ENCODE measurements at places on chromosomes 12 and 14.

GRCh38 chr14:77098529-77099353 lies 683 bp downstream of the CIPC start:
- DNase-seq, result no peak

DNA sequence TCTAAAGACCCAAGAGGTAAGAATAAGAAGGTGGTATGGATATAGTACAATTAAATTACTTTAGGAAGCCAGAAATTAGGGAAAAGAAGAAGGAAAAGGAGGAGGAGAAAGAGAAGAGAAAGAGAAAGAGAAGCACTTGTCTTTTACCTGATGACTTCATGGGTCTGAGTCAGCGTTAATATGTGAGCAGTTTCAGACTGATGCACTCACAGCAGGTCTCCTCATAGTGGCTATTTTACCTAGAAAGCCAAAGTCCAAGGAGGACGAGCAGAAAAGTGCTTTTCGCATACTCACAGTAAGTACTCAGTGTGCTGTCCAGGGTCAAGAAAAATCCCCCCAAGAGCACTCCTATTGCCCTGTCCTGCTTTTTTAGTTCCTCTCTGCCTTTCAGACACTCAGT lies 222.1 kb downstream of the C12orf42 start:
- DNase-seq, result no peak

- no peak for DNase-seq
These were observed 466.0 kb downstream of the RAD51B start for GRCh38 chr14:68285421-68286179.

GRCh38 chr12:44847888-44848702 lies 28.0 kb downstream of the NELL2 start:
- no peak for DNase-seq

DNA sequence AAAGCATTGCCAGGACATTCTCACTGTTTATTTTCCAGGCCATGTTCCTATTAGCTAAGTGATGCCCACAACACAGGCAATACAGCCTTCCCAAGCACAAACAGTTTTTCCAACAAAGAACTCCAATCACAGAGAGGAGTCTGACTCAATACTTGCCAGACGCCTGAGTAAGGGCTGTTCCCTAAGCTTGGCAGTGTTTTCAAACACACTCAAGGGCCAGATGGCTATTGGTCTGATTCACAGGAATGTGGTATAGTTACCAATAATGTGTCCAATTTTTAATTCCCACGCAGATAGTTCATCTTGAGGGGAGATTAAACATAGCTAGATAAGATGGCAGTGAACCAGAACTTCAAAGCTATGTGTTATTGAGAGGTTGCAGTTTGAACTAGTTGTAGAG lies 381.0 kb downstream of the SNAPC1 start:
- peak; percentile 33 for DNase-seq

- no peak for DNase-seq
These were observed 11.9 kb downstream of the SPPL3 start for GRCh38 chr12:120892265-120892664.

DNA sequence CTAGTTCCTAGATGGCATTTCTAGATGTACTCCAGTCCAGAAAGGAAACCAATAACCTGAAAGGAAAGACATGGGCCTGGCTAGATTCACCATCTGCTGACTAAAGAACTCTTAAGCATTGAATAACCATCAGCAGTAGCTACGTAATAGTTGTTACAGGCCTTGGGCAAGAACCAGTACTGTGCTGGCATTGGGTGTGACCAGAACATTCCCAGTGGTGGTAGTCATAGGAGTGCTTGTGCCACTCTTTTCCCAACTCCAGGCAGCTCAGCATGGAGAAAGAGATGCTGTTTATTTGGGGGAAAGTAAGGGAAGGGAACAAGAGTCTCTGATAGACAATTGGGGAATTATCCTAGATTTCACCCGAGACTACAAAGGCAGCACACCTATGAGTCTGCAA lies 333.3 kb downstream of the SLC16A7 start:
- DNase-seq, result no peak

DNA sequence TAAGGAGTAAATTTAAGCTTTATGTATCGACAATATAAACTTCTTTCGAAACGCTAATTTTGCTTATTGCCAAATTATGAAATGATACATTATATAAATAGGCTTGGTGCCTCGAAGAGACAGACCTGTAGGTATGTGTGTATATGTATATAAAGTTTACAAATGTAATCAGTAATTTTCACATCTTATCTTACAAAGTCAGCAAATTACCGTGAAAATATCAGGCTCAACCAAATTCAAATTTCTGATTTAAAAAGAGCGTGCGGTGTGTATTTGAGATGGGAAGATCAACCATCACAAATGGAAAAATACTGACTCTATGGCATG lies 605 bp downstream of the ZCRB1 start:
- DNase-seq, result no peak
